ENCODE measurements at places on chromosomes 1 and 21.

GRCh38 chr1:175090780-175091179 is 23.1 kb downstream of the TNN start:
- no peak for DNase-seq

GRCh38 chr1:110634086-110634454 is 27.9 kb upstream of the KCNA2 start:
- no peak for DNase-seq

DNA sequence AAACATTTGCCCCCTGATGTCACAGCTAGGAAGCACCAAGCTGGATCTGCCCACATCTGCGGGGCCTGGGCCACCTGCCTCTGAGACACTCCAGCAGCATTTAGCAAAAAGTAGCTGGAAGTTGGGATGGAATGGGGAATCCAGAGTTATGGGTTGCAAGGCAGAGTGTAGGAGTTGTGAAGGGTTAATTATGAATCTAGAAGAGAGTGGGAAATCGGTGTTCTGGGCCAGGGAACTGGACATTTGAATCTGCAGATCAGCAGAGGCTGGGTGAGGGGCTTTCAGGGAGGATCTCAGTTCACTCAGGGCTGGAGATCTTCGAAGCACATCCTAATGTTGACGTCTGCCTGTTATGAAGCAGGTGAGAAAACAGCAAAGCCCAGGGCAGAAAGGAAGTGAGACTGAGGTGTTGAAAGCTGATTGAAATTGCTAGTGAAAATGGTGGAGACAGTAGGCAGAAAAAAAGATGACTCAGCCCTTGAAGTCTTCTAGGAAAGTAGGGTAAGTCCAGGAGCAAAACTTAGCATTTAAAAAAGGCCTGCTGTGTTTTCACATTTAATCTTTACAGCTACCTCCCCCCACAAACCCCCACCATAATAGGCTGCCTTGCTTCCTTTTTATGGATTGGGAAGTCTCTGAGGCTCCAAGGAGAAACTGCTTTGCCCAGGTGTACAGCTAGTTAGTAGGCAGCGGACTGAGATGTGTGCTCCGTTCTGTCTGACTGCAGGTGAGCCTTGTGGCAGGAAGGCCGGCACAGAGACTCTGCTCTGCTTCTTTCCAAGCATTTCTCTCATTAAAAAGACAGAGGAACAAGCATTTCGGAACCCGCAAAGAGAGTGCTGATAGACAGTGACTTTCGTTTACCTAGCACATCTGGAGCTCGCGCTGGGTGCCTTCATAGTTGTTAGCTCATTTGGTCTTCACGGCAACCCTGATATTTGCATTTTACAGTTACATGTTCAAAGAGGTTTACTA is 7.2 kb downstream of the VANGL1 start:
- no peak for DNase-seq

GRCh38 chr1:147837964-147838292 is 64.7 kb upstream of the GJA8 start:
- no peak for DNase-seq

DNA sequence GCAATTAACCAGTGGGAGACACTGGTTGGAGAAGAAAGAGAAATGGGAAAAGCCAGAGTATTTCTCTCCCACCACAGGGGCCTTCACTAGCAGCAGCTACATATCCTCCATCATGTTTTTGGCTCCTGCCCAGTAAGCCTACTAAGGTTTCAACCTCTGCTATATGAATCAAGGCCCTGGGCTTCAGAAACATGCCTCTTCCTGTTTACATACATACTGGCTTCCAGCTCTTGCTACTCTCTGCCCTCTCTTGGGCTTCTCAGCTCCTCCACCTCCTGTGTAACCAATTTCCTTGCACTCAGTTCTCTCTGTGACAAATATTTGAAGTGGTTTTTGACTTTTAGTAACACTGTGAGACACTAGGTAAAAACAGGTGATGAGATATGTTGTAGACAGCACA is 80.8 kb downstream of the LRRC7 start:
- no peak for DNase-seq

GRCh38 chr1:30523055-30524020 is 200.0 kb downstream of the MATN1 start:
- DNase-seq: no peak

GRCh38 chr1:31954607-31955283 is 16.6 kb upstream of the PTP4A2 start:
- DNase-seq: peak; percentile 96

- DNase-seq: no peak
These were observed 11.5 kb upstream of the GJA8 start for GRCh38 chr1:147891088-147891487.

- DNase-seq: no peak
These were observed 249.6 kb upstream of the USP25 start for GRCh38 chr21:15480160-15480559.

DNA sequence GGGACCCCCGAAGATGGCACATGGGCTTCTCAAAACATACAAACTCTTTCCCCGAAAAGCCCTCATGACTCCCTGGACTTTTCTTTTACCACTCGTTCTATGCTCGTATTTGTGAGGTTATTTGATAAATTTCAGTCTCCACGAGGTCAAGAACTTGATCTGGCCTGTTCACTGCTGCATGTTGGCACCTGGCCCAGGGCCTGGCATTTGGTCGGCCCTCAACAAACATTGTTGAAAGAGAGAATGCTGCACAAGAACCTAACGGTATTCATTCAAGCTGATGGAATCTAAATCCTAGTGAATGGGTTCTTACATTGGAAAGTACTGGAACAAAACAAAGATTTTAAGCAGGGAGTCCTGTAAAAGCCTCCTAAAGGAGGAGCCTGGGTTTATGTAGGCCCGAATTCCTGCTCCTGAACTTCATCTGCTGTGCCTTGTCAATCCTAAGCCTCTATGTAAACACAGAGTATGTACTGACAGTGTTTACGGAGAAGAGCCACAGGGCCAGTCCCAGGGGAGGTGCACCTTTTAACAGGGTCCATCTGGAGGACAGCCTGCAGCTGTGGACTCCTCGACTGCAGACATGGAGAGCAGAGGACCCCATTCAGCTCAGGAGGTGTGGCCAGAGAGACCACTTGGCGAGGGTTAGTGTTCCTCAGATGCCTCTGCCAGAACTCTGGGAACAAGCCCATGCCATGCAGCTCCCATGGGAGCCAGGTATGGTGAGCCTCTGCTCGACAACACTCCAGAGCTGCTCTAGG is 46.9 kb downstream of the L1TD1 start:
- no peak for DNase-seq

DNA sequence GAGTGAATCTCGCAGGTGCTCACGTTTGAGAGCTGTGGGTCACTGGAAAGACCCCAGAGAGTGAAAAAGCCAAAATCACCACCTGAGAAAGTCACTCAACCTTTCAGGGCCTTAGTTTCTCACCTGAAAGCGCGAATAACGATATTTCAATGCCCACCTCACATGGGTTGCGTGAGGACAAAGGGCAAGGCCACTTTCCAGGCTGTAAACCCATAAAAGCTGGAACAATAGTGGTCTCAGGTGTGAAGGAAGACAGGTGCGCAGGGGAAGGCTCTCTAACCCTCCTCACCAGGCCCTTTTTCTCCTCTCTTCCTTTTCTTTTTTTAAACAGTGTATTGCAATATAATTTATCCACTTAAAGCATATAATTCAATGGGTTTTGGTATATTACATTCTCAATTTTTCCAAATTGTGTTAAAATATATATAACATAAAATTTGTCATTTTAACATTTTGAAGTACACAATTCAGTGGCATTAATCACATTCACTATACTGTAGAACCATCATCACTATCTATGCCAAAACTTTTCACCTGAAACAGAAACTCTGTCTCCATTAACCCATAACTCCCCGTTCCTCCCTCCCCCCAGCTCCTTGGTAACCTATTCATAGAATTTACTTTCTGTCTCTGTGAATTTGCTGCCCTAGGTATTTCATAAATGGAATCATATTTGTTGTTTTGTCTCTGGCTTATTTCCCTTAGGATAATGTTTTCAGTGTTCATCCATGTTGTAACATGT is 118.4 kb upstream of the TNR start:
- no peak for DNase-seq

DNA sequence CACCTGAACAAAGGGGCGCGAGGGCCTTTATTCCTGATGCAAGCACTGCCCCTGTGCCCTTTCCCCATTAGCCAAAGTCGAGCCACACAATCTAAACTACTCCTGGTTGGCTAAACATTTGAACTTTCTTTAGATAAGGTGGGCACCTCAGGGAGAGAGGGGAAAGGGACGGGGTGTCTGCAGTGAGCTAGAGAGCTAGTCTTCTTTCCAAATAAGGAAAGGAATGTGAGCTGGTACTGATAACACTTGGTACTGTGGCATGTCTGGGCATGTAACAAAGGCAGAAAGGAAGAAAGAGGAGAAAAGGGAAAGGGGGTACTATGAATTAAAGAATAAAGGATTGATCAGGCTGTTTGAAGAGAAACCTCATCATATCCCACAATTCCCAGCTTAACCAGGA is 62.8 kb downstream of the OVGP1 start:
- no peak for DNase-seq

GRCh38 chr1:44775930-44776729 is 790 bp downstream of the RPS8 start:
- DNase-seq: peak; percentile 21

DNA sequence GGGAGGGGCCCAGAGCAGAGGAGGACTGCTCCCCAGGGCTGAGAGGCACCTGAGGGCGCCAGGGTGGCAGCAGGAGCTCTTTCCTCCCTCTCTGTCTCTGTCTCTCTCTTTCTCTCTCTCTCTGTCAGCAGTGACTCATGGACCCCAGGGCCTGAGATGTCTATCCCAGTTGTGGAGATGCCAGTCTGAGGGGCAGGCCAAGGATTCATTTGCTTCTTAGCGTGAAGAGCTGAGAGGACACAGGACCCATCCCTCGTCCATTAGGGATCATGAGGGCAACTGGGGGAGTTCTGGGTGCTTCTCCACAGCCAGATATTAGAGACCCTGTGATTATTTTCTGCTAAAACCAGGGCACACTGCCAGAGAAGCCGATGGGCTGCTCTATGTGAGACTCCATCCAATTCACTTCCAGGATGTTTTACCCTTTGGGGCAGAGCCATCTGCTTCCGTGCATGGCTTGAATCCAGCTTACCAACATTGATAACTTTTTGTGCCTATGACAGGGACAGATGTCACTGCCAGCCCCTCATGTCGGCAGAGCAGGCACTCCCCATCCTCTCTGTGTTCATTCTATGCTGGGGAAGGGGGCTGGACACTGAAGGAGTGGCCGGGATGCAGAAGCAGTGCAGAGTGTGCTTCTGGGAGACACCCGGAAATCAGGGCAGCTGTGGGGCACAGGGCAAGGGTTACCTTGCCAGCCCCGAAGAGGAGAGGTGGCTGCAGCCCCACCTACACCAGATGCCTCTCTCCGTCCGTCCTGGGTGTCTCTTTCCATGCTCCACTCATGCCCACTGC is 4.1 kb upstream of the PCBP3 start:
- no peak for DNase-seq

- no peak for DNase-seq
These were observed 26.0 kb downstream of the PTP4A2 start for GRCh38 chr1:31911994-31912780.

DNA sequence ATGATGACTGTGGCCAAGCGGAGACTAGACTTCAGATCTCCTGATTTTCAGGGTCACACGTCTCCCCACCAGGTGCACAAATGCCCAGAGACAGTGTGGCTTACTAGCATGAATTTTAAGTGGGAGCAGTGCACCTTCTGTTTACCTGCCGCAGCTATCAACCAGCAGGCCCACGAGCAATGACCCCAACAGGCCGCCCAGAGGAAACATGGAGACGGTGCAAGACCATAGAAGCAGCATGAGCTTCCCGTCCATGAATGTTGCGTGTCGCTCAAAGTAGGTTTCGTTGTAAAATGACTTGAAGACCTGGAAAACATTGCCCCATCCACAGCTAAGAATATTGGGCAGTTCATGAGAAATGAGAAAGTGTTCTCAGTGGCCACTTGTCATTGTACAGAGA is 3.5 kb downstream of the SLC2A7 start:
- DNase-seq: no peak

DNA sequence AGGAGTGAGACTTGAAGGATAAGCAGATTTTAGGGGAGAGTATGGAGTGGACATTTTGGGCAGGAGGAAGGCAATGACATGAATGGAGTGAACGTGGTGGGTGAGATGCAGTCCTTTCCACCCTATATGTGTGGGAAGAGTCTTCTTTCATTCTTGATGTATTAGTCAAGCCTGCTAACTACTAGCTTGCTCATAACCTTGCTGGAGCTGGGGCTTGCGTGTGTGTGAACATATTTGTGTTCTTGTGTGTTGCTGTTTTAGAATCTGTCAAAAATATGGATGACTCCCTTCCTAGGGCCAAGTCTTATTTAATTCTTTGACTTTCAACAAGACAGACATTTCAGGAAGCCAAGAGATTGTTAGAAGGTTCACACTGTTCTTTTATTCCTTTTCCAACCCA is 132.7 kb downstream of the UCK2 start:
- DNase-seq: no peak

- DNase-seq: peak; percentile 63
These were observed 50.6 kb upstream of the CNTN2 start for GRCh38 chr1:204992201-204992997.

GRCh38 chr1:214280386-214281020 is 456 bp upstream of the SMYD2 start:
- peak; percentile 40 for DNase-seq

- no peak for DNase-seq
These were observed 480.0 kb upstream of the USP24 start for GRCh38 chr1:55695151-55695550.

- DNase-seq: no peak
These were observed 4.2 kb downstream of the FABP3 start for GRCh38 chr1:31368611-31369107.

DNA sequence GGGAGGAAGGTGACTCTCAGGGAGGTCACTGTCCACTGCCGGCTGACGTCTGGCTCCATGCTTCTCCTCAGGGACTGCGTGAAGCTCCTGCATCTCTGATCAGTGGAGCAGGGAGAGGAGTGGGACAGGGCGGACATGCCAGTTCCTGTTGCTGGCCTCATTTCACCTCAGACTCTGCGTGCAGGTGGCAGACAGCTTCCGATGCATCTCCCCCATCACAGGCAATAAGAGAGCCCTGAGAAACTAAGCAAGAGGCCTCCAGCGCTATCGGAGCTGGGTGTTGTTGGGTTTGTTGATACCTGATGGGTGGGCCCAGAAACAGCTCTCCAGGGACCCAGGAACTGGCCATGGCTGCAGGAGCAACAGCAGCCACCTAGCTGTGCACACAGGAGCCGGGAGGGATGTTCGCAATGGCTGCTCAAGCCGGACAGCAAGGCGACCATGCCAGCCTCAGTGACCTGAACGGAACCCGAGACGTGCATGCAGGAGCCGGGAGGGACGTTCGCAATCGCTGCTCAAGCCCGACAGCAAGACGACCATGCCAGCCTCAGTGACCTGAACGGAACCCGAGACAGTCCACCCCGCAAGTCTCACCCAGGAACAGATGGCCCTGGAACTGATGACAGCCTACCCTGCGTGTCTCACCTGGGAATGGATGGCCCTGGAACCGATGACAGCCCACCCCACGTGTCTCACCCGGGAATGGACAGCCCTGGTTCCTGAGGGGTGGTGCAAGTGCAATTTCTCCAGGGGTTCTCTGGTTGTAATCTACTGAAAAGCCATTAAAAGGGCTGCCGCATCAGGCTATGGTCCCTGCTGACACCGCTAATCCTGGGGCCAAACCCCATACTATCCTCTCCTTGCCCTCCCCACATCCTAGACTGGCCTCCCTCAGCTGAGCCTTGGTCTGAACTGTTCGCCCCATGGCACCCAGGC is 14.2 kb upstream of the PCBP3 start:
- no peak for DNase-seq

- DNase-seq: no peak
These were observed 553.2 kb downstream of the KIF26B start for GRCh38 chr1:245707941-245708340.

GRCh38 chr1:196577386-196577785 is 30.9 kb downstream of the KCNT2 start:
- no peak for DNase-seq

All from inflammatory macrophage treated with lipopolysaccharide for 4 hours (primary cell).